Naive thymus-derived CD4-positive, alpha-beta T cell (primary cell): ENCODE measurements at places on chromosomes 13 and 19. TPM values are rescaled to one million over a fixed set of nuclear protein-coding genes. Genes with fewer than 3 reads are reported as not detected.

- H3K4me3 ChIP-seq = no peak overlapping the region
- H3K27me3 ChIP-seq = no peaks in the 10 kb centered on the region
- DNase-seq = no peak
- H3K27ac ChIP-seq = no peak overlapping the region
- no peaks in the 10 kb centered on the region for H3K4me1 ChIP-seq
- H3K36me3 ChIP-seq = no peaks in the 10 kb centered on the region
These were observed 38.8 kb downstream of the VSTM2B start for GRCh38 chr19:29564574-29565005.

- H3K4me3 ChIP-seq = no peak overlapping the region
- no peaks in the 10 kb centered on the region for H3K36me3 ChIP-seq
- no peak overlapping the region for H3K27ac ChIP-seq
- no peaks in the 10 kb centered on the region for H3K4me1 ChIP-seq
These were observed 24.6 kb upstream of the SEMA6B start for GRCh38 chr19:4583961-4584669.

DNA sequence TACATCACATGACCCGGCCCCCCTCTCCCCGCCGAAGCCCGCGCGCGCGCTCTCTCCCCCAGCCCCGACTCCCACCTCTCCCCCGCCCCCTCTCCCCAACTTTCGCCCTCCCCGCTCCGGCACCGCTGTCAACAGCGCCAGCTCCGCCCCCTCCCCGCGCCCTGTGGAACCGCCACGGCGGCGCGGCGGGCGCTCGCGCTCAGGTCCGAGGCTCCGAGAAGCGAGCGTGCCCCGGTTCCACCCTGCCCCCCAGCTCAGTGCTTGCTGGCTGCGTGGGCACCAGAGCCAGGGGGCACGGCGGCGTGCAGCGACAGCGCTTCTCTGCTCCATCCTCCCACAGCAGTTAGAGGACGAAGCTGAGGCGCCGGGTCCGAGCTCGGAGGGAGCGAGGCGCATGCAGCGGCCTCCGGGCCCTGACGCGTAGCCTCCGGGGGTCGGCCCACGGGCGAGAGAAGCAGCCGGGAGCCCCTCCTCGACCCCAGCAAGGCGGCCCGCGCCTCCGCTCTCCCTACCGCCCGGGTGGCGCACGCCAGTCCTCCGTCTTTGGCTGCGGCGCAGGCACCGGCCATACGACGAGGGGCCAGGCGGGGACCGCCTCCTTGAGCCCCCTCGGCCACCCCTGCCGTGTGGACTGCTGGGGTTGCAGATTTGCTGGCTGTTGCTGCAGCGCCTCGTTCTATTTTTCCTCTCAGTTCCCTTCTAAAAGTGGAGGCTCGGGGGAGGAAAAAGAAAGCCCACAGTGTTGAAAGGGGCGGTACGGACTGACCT, 109.5 kb downstream of the KCNRG start:
- peaks cover 36% of the 10 kb centered on the region for H3K4me1 ChIP-seq
- H3K4me3 ChIP-seq = peak overlapping the region; percentile 81
- peaks cover 7% of the 10 kb centered on the region for H3K36me3 ChIP-seq
- H3K27me3 ChIP-seq = peaks cover 16% of the 10 kb centered on the region

DNA sequence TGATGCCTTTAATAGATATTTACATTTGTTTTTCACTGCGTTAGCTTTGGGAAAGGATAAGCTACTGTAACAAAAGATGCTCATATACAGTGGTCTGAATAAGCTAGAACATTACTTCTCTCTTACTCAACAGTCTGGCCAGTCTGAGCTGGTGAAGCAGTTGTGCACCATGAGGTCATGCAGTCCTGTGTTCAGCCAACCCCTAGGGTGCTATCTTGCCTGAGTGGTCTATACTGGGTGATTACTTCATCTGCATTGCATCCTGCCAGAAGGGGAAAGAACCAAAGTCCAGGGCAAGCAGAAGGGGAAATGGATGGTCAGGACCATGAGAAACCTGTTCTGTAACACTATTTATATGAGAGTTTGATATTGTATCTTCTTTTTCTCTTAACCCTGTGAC, 31.5 kb downstream of the ERCC5 start:
- H3K36me3 ChIP-seq = peaks cover 18% of the 10 kb centered on the region
- H3K27me3 ChIP-seq = no peaks in the 10 kb centered on the region
- no peaks in the 10 kb centered on the region for H3K4me1 ChIP-seq
- DNase-seq = no peak
- no peak overlapping the region for H3K27ac ChIP-seq

DNA sequence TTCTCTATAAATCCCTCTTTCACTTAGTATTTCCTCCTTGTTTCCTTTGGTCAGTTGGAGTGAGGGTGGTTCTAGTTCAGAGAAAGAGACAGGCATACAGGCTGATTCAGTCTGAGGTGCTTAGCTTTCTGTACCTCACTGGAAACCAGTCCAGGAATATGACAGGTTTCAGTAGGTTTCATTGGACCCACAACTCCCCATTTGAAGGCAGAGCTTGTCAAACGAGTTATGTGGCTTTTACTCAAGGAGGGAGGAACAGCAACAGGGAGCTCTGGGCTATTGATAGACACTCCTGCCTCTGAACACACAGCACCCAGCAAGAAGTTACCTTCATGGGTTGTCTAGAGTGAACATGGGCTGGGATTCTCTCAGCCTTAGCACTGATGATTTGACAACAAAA, 14.5 kb downstream of the ACTN4 start:
- no peak for DNase-seq
- H3K4me1 ChIP-seq = peaks cover 27% of the 10 kb centered on the region
- no peak overlapping the region for H3K27ac ChIP-seq
- H3K36me3 ChIP-seq = peaks cover 7% of the 10 kb centered on the region
- no peaks in the 10 kb centered on the region for H3K27me3 ChIP-seq

DNA sequence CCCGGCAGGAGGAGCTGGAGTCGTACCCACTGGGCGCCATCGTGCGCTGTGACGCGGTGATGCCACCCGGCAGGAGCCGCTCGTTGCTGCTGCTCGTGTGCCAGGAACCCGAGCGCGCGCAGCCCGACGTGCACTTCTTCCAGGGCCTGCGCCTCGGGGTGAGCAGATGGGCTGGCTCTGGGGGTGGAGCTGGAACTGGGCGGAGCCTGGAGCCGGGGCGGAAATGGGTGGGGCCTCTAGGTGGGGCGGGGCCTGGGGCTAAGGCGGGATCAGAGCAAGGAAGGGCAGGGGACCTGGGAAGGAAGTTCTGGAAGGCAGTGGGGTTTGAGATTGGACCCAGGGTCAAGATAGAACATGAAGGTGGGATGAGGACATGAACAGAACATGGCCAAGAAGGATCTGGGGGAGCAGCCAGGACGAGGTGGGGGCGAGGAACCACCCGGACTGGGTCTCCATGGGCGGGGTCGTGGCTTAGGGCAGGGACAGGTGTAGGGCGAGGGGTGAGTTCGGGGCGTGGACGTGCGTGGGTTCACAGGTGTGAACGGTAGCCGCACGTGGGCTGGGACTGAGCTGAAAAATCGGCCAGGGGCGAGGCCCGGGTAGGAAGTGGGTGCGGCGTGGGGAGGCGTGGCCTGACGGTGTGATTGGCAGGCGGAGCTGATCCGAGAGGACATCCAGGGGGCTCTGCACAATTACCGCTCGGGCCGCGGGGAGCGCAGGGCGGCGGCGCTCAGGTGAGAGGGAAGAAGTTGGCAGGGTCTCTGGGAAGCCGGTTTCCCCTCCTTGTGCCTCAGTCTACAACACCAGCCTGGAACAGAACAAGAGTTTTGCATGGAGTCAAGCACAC, 4.7 kb downstream of the EPS8L1 start:
- no peak overlapping the region for H3K27ac ChIP-seq
- H3K27me3 ChIP-seq = peaks cover 9% of the 10 kb centered on the region
- H3K4me3 ChIP-seq = peak overlapping the region; percentile 53
- DNase-seq = peak; percentile 53
- peaks cover 10% of the 10 kb centered on the region for H3K4me1 ChIP-seq
- H3K36me3 ChIP-seq = no peaks in the 10 kb centered on the region

DNA sequence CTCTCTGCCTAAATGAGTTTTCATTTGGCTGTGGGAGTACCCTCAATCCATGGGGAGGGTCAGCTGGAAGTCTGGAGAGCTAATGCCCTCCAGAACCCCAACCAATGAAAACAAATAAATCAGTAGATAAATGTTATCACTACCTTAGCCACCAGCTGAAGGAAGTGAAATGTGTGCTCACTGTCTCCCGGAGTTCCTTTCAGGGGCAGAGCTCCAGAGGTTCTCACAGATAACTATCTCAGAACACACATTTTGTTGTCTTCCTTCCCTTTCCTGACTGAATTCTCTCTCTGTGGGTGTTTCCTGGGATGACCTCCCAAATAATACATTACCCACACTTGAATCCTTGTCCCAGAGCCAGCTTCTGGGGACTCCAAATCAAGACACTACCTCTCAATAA, 779.6 kb downstream of the DIAPH3 start:
- H3K27ac ChIP-seq = no peak overlapping the region
- H3K36me3 ChIP-seq = no peaks in the 10 kb centered on the region
- H3K4me1 ChIP-seq = no peaks in the 10 kb centered on the region
- no peak for DNase-seq
- no peak overlapping the region for H3K4me3 ChIP-seq

Gene MBD3L2
- total RNA-seq = not detected

- no peak overlapping the region for H3K4me3 ChIP-seq
- no peaks in the 10 kb centered on the region for H3K27me3 ChIP-seq
- H3K4me1 ChIP-seq = no peaks in the 10 kb centered on the region
- no peaks in the 10 kb centered on the region for H3K36me3 ChIP-seq
These were observed 95.7 kb upstream of the SPRY2 start for GRCh38 chr13:80436571-80437169.

DNA sequence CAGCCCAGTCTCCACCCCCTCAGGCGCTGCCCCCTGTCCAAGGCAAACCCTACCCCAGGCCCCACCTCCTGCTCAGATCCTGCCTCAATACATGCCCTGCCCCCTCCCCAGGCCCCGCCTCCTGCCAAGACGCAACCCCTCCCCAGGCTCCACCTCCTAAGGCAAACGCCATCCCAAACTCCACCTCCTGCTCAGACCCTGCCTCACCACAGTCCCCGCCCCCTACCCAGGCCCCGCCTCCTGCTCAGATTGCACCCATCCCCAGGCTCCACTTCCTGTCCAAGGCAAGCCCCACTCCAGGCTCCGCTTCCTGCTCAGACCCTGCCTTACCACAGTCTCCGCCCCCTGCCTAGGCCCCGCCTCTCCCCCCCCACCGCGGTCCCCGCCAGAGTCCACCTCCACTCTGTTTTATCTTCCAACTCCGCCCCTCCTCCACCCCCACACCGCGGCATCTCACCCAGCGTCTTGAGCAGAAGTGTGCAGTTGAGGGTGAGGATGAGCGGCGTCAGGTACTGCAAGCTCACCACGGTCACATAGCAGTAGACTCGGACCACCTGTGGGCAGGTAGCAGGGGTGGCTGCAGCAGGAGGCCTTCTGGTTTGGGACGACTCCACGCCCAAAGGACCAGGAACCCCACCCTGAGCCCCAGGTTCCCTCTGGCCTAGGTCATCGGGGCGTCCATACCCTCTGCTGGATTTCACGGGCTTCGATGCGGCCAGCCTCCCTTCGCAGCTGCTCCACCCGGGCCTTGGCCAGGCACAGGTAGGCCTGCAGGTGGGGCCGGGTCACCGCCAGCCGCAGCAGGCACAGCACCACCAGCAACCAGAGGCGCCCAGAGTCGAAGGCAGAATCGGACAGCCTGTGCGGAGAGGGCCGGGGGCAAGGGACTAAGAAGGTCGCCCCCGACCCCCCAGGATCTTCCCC, 17.7 kb downstream of the TMEM161A start:
- no peak overlapping the region for H3K4me3 ChIP-seq
- H3K27me3 ChIP-seq = no peaks in the 10 kb centered on the region
- no peaks in the 10 kb centered on the region for H3K4me1 ChIP-seq
- H3K36me3 ChIP-seq = no peaks in the 10 kb centered on the region

Gene CNOT3
- 41.2 TPM for total RNA-seq

- no peak overlapping the region for H3K27ac ChIP-seq
- DNase-seq = no peak
- no peaks in the 10 kb centered on the region for H3K4me1 ChIP-seq
- no peaks in the 10 kb centered on the region for H3K36me3 ChIP-seq
These were observed 155.0 kb downstream of the TEX29 start for GRCh38 chr13:111475488-111475887.

Gene TNNT1
- total RNA-seq = 5.6 TPM

Gene KCTD15
- 2.5 TPM for total RNA-seq

Gene PRODH2
- total RNA-seq = not detected

- DNase-seq = no peak
- no peak overlapping the region for H3K4me3 ChIP-seq
- no peaks in the 10 kb centered on the region for H3K27me3 ChIP-seq
- no peak overlapping the region for H3K27ac ChIP-seq
- H3K4me1 ChIP-seq = peaks cover 4% of the 10 kb centered on the region
These were observed 73.6 kb downstream of the ATP7B start for GRCh38 chr13:51937320-51938290.

Gene ZNF229
- 0.15 TPM in 2 replicates for total RNA-seq

DNA sequence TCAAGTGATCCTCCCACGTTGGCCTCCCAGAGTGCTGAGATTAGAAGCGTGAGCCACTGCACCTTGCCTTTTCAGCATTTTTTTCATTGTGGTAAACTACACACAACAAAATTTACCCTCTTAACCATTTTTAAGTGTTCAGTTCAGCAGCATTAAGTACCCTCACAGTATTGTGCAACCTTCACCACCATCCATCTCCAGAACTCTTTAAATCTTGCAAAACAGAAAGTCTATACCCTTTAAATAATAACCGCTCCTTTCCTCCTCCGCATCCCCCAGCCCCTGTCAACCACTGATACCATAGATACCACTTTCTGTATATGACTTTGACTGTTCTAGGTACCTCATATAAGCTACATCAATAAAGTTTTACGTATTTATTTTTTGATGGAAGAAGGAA, 20.8 kb upstream of the CASP14 start:
- H3K4me3 ChIP-seq = no peak overlapping the region
- H3K27me3 ChIP-seq = no peaks in the 10 kb centered on the region

Gene JSRP1
- not detected for total RNA-seq

DNA sequence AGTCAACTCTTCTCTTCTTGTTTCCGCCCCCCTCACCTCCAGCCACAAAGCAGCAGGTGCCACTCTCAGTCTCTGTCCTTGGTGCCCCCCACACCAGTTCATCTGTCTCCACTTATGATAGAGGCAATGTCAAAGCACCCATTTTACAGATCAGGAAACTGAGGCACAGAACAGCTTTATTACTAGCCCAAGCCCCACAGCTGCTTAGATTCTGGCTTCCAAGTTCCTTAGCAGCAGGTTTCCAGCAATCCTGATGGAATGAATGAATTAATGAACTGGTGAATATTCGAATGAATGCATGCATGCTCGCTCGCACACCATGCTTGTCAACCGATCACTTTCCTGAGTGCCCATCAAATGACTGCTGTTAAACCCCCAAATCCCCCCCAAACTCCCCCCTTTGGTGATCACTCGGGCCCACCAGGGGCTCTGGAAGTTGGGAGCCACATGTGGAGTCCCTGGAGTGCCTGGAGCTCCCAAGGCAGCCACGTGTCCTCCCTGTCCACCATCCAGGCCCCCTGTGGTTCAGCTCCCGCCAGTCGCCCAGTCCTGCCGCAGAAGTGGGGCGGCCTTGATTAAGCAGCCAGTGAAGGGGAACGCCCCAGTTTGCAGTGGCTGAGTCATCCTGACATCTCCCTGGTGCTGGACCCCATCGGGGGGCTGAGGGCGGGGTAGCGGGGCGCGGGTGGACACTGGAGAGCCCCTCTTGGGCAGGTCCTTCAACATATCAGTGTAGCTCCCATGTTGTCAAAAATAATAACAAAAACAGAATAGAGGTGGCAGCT, 6.8 kb downstream of the PTPRS start:
- no peaks in the 10 kb centered on the region for H3K36me3 ChIP-seq
- no peak for DNase-seq
- no peak overlapping the region for H3K4me3 ChIP-seq
